Activated T-helper 2 cell treated with anti-CD3 and anti-CD28 coated beads, Interferon-gamma antibody, Interleukin-2, Interleukin-4, amounts not matched to agents 10 μg/mL and 5 μg/mL and 100 μg/mL, durations not matched to agents 14 hours and 24 hours and 36 hours (primary cell): ENCODE measurements at places on chromosomes 3 and 15.

DNA sequence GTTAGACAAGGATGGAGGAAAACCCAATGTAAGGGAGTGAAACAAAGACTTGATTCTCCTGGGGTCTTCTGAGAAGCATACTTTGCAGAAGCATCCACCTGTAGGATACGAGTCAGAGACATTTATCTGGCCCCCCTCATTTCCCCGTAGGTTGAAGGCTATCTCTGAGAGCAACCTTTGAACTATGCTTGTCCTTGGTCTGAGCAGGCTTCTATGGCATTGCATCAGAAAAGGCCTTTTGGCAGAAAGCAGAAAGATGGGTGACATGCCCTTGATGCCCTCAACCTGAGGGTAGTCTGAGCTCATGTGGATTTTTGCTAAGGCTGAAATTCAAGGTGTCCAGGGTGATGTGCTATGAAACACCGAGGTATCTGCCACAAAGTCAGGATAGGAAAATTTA is 131.6 kb upstream of the SGO1 start:
- no peaks in the 10 kb centered on the region for H3K27me3 ChIP-seq
- no peak for DNase-seq
- no peak overlapping the region for H3K4me3 ChIP-seq
- H3K36me3 ChIP-seq, result no peaks in the 10 kb centered on the region

DNA sequence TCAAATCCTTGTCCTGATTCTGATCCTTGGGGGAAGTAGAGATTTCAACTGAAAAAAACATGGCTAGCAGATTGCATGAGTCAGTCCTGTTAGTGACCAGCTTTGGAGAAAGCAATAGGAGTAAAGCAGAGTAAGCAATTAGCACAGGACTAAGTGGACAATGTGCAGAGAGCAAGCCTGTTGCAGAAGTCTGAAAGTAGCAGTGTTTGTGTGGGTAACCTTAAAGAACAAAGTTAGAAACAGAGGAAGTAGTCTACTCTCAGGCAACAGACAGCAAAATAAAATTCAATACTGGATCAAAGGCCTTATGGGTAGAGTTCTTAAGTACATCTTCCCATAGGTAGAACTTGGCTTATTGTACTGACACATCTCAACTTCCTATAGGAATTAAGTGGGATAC is 916.8 kb downstream of the CADM2 start:
- H3K4me1 ChIP-seq, result no peaks in the 10 kb centered on the region
- no peaks in the 10 kb centered on the region for H3K36me3 ChIP-seq
- no peak for DNase-seq

- H3K27me3 ChIP-seq, result peaks cover 2% of the 10 kb centered on the region
- H3K4me3 ChIP-seq, result no peak overlapping the region
- H3K27ac ChIP-seq, result no peak overlapping the region
- H3K4me1 ChIP-seq, result no peaks in the 10 kb centered on the region
Observed at GRCh38 chr3:36562945-36563344, 182.6 kb downstream of the STAC start.

DNA sequence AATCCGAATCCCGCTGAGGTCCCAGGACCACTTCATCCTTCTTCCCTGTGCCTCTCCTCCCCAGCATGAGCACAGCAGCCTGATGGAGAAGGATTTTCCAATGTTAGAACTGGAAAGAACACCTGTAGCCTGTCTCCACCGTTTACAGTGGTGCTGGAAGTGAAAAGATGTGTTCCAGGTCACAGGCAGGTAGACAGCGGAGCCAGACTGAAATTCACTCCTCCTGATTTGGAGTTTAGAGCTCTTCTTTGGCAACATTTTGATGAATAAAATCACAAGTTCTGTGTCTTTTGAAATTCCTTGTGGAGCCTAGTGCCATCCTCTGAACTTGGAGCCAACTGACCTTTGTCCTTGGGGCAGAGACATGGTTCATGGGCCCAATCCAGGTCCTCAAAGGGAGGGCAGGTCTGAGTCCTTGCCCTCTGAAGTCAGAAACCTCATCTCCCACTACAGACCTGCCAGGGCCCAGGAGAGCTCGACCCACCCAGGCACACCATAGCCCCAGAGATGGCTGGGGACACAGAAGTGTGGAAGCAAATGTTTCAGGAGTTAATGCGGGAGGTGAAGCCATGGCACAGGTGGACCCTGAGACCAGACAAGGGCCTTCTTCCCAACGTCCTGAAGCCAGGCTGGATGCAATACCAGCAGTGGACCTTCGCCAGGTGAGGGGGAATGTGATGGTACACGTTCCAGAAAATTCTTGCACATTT is at the start of gene RTP3:
Gene RTP3, plus strand, starts transcription at position 421 of the 710 bp plus-strand sequence. Its CDS starts 87 bp downstream, at position 508.
- no peak within 1 kb of the TSS for H3K27ac ChIP-seq
- DNase-seq, result no peak
- H3K4me3 ChIP-seq, result no peak within 1 kb of the TSS
- H3K36me3 ChIP-seq, result no peaks in the 10 kb centered on the region

DNA sequence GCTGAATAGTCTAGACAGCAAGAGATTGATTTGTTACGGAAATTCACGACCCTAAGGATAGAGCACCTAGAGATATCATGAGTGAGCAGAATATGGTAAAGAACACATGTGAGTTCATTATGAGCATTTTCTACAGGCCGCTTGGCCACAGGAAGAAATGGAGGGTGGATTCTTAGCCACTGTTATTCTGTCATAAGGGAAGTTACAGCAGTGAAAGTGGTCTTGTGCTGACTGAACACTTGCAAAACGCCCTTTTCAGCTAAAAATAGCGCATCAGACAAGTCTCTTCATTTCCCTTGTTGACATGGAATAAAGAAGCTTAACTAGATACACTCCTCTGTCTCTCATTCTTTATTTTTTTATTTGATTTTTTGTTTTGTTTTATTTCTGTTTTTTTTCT is 19.8 kb downstream of the DGKG start:
- no peak overlapping the region for H3K4me3 ChIP-seq
- peaks cover 21% of the 10 kb centered on the region for H3K27me3 ChIP-seq
- DNase-seq, result no peak
- no peaks in the 10 kb centered on the region for H3K36me3 ChIP-seq
